ENCODE measurements at places on chromosomes 11 and 22.

DNA sequence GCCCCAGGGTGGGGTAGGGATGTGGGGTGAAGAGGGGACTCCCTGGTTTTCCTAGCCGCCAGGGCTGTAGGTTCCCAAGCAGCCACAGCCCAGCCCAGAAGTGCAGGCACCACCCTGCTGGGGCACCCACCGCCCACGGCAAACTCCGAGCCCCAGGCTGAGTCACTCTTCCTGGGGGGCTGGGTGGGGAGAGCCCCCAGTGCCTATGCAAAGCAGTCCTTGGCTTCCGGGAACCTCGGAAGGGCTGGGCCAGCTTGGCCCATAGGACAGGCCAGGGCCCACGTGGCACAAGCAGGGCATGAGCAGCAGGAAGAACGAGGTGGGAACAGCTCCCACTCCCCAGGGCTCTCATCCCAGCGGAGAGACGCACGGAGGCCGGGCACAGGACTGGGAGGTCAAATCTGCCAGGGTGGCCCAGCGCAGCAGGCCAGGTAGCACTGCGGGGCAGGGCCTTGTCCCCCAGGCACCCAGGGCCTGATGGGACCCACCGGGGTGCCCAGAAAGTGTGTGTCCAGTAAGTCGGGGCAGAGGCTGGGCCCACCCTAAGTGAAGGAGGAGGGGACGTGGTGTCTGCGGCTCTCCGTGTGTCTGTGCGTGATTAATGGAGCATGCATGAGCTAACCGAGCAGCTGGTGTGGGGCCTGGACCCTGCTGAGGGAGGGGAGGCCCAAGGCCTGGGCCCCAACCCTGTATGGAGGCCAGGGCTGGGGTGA lies 4.6 kb upstream of the IL17REL start:
- DNase-seq: peak; percentile 64

DNA sequence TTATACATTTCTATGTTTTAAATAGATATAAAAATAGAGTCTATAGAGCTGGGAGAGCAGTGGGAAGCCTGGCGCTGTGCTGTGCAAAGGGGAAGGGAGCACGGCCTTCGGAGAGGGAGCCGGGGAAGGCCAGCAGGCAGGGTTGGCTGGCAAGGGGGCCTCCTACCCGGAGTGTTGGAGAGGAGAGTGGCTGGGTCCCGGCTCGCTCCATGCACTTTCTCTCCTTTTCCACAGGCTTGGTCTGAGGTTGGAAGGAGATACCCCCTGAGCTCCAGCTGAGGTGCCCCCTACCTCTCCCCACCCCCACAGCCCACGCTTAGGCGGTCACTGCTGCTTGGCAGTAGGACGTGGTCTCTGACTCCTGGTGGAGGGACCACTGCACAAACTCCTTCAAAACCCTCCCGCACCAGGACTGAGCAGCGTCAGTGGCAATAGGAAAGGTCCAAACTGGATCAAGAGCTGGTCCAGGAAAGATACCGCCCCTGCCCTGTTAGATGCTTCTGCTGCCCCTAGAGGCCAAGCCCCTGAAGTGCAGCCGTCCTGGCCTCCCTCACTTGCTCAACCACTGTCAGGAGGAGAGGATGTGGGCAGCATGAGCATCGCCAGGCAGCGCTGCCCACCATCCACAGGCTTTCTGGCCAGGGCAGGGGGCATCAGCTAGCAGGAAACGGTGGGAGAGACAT lies 52.9 kb downstream of the SYT13 start:
- peak; percentile 3 for DNase-seq

DNA sequence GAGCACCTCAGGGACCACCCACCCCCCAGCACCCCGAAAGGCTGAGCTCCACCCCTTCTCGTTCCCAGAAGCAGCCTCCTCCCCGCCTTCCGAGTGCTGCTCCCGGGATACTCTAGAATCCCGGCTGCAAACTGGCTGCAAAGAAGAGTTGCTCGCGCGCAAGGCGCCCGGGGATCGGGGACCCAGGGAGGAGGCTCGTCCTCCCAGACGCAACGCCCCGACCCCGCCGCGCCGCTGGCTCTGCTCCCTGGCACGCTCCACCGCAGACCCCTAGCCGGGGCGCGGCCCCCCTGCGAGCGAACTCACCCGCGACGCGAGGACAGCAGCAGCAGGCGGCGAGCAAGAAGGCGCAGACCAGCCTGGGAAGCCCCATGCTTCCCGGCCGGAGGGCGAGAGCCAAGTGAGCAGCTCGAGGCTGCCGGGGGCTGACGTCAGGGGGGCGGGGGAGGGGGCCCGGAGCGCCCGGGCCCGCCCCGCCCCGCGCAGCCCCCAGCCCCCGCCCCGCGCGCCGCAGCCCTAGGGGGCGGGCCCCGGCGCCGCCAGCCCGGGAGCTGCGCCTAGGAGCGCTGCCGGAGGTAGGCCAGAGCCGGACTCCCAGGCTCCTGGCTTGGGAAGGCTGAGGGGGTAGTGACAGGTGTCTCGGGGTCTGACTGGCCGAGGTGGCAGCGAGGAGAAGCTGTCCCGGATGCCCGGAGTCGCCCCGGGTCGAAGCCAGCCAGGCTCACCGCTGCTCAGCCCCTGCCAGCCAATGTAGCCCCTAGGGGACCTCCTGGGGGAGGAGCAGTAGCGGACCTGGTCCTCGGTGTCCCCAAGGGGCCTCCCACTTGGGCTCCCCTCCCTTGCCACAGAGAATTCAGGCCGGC lies at the start of gene MCAM:
MCAM (minus strand) TSS at position 402 of the 863 bp plus-strand sequence; CDS start at position 373, 29 bp downstream.
- DNase-seq: no peak

GRCh38 chr22:50178871-50179869 lies 6.5 kb upstream of the TRABD start:
- DNase-seq: no peak

GRCh38 chr11:134342572-134343340 lies 11.0 kb downstream of the GLB1L2 start:
- DNase-seq: no peak
